ENCODE measurements at places on chromosomes 6 and 20.

DNA sequence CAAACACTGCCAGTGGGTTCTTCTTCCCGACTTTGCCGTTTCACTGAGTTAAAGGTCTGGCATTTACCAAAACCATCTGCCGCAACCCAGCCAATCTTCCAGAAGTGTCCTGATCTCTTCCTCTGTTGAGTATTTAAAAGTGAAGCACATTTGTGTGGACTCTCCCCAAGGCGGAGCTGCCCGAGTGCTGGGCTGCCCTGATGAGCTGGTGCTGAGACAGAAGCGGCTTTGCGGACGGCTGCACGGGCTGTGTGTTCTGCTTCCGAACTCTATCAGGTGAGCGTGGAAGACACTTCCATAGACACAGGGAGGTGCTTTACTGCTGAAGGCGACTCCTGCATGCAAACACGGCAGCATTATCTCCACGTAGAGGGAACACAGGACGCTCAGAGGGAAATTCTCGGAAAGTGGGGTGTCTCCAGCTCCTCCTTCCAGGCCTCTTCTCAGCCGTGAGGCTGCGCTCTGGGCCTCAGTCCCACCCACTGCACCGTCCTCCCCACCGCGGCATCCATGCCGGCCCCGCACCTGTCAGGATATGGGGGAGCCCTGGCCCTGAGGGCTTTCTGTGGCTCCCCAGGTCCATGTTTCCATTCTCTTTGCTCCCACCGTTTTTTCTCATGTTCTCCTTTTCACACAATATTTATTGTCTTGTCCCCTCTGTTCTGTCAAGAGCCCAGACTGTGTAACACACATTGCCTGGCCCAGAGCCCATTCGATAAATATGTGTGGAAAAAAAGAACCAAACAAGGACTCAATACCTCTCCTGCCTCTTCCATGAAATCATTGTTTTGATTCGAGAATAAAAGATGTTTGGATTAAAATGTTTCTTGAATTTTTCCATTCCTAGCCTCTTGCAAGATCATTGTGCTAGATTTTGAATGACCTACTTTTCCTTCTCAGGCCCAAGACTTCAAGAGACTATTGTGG is 205.1 kb downstream of the DLL1 start:
- no peak for DNase-seq

DNA sequence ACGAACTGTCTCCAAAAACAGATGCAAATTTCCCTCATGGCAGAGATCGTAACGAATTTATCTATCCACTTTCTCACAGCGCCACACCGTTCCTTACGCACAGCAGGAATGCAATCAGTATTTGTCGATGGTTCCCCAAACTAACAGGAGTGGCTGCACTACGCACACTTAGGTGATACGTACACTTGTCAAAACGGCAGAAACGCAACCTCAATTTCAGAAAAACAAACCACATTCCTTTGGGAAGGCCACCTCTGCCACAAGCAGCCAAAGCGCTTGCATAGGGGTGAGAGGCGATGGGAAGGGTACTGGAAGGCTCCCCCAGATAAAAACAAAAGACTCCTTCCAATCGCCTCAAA is 638 bp downstream of the MDN1 start:
- no peak for DNase-seq

DNA sequence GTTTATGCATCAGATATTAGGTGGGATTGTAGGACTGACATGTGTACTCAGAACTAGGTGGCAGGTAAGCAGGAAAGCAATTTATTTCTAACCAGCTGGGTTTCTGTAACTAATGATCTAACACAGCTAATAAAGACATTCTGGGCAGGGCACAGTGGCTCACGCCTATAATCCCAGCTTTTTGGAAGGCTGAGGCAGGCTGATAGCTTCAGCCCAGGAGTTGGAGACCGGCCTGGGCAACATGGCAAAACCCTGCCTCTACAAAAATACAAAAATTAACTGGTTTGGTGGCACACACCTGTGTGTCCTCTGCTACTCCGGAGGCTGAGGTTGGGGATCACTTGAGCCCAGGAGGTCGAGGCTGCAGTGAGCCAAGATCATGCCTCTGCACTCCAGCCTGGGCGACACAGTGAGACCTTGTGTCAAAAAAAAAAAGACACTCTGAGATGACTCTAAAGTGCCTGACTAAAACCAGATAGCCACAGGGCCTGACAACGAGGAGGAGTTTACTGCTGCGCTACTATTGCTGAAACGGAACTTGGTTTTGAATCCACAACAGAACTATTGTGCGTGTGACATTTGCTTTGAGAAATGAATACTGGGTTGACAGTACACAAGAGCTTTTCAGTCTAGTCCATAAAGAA is 29.2 kb upstream of the CEP85L start:
- DNase-seq: no peak

DNA sequence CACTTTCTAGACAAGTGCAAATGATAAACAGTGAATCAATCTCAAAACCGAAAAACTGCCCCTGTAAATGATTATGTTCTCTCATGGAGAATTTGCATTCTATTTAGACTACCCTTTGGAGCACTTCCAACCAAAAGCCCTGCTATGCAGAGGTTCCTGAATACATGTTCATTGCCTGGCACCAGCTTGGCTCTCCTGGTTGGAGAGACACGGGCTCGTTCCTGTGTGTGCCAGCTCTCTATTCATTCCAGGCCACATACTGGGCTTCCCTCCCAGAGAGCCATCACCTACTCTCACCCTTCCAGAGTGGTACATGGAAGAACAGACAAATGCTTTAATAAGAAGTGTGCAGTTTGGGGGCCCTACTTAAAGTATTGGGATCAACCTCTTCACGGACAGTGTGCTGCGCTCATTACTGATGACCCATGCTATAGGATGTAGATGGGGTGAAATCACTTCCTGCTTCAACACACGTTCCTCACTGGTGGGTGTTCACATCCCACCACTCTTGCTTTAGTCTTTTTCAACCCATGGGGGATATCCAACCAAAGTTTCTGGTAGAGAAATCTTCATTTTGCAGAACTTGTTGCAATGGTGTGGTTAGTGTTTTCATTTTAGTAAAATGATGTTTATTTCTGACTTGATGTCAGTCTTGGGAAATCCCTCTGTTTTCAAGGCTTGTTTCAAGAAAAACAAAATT is 38.5 kb upstream of the NAA20 start:
- DNase-seq: no peak

DNA sequence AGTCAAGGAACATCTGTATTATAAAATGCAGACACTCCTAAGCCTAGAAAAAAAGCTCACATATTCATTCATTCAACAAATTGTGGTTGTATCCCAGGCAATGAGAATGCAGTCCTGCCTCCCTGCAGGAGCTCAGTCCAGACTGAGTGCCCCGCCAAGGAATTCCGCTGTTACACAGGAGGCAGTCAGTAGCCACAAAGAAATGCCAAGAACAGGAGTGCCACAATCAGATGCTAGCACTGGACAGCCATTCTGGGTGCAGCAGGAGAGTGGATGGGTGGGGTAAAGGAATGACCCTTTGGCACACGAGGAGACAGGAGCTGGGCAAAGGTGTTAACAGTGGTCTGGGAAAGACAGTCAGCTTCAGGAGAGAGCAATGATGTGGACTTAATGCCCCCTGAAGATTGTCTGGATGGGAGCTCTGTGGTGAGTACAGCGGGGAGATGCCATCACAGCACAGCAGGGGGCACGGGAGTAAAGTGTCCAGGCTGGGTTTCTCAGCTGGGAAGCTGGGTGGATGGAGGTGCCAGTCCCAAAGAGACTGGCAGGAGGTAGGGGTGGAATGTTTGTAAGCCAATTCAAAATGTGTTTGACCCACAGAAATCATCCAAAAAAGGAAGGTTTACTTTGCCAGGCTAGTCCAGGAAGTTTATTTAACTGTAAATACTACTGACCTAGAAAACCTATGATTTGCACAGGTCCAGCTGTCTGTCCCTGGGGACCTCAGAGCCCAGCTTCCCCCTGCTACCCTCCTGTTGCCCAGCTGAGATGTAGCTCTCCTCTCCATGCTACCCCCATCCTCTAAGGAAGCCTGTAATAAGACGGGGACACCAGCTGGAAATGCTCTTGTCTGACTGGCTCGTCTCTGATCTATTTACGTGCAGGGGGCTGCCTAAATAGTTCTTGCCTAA is 84.1 kb downstream of the SLC23A2 start:
- no peak for DNase-seq

- DNase-seq: no peak
Observed at GRCh38 chr6:159978291-159979135, 9.6 kb downstream of the IGF2R start.

GRCh38 chr6:16688984-16689636 is 72.2 kb downstream of the ATXN1 start:
- no peak for DNase-seq

GRCh38 chr20:20850407-20850806 is 138.0 kb upstream of the RALGAPA2 start:
- DNase-seq: no peak

DNA sequence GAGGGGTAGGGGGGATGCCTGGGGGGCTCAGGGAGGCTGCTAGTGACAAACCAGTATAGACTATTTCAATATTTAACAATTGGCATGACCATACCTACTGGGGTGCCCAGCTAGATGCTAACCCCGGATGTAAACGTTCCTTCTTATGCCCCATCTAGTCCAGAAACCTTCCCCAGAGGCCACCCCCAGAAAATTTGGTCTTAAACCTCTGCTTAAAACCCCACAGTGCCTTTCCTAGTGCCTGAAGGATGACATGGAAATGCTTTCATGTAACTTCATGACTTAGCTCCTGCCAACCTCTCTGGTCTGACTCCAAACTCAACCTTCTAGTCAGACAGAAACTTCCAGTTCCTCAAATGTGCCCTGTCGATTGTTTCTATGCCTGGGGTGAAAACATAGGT is 52.0 kb downstream of the JPH2 start:
- no peak for DNase-seq

DNA sequence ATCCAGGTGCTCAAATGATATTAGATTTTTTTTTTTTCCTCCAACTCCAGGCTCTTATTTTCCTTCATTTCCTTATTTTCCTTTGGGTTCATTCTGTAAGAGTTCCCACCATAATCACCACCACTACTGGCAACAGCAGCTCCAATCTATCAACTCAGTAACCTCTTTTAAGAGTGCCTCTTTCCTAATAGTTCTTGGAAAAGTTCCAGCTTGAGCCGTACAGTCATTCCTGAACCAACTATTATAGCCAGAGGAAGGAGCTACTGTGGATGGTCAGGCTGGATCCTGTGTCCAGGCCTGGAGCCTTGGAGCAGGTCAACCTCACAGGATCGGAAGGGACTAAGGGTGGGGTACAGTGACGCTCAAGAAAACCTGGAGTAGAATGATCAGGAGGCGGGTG is 4.2 kb upstream of the ANGPT4 start:
- no peak for DNase-seq

- no peak for DNase-seq
Observed at GRCh38 chr6:62037445-62037844, 248.6 kb downstream of the KHDRBS2 start.

- no peak for DNase-seq
Observed at GRCh38 chr6:33116841-33117711, 41.3 kb downstream of the HLA-DPB1 start.

DNA sequence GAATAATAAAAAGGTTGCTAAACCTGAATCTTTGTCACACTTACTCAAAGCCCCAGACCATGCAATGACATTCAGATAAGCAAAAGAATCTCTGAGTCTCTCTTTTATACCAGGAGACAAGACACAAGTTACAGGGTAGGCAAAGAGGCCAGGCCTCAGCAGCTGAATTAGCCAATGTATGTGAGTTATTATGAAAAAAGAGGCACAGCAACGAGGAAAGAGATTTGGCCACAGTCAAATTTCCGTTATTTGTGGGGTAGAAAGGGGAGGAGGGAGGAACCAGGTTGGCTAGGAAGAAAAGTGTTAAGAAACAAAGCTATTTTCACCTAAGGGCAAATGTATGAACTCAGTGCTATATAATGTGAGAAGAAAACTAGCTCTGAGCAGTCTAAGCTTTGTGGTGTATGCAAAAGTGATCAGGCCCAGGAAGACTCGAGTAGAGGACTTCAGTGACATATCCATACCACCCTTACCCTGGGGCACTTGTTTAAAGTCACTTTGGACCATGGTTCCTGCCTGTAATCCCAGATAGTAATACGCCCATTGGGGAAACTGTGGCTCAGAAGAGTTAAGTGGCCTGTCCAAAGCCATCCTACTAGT is 19.1 kb downstream of the IPCEF1 start:
- DNase-seq: no peak

DNA sequence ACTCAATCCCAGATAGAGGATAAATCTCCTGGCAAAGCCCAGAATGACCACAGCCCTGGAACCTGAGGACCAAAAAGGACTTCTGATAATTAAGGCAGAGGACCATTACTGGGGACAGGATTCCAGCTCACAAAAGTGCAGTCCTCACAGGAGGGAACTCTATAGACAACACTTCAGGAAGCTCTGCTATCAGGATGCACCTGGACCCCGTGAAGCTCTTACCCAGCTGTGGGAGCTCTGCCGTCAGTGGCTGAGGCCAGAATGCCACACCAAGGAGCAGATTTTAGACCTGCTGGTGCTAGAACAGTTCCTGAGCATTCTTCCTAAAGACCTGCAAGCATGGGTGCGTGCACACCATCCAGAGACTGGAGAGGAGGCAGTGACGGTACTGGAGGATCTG is 992 bp downstream of the ZSCAN16 start:
- DNase-seq: no peak

- DNase-seq: no peak
Observed at GRCh38 chr6:22087960-22088706, 208.7 kb downstream of the PRL start.

- no peak for DNase-seq
Observed at GRCh38 chr20:38804682-38805501, 605 bp upstream of the PPP1R16B start.

DNA sequence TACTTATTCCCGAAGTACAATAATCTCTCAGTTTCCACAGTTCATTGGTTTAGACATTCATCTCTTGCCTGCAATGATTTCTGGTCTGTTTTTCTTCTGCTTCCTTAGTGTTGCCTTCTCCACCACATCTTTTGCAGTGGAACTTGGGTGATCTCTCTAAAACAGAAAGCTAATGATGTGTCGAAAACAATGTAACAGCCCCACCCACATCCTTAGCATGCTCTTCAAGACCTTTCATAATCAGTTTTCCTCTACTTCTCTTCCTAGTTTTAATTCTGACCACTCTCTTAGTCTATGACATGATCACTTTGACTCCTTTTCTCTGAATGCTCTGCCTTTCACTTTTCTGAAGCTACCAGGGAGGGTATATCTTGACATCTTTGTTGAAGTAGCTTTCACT is 1007.9 kb upstream of the CITED2 start:
- DNase-seq: no peak

GRCh38 chr6:89035252-89036101 is 45.1 kb upstream of the PNRC1 start:
- no peak for DNase-seq
